Brain microvascular endothelial cell (primary cell): ENCODE measurements at places on chromosomes 1 and 21.

DNA sequence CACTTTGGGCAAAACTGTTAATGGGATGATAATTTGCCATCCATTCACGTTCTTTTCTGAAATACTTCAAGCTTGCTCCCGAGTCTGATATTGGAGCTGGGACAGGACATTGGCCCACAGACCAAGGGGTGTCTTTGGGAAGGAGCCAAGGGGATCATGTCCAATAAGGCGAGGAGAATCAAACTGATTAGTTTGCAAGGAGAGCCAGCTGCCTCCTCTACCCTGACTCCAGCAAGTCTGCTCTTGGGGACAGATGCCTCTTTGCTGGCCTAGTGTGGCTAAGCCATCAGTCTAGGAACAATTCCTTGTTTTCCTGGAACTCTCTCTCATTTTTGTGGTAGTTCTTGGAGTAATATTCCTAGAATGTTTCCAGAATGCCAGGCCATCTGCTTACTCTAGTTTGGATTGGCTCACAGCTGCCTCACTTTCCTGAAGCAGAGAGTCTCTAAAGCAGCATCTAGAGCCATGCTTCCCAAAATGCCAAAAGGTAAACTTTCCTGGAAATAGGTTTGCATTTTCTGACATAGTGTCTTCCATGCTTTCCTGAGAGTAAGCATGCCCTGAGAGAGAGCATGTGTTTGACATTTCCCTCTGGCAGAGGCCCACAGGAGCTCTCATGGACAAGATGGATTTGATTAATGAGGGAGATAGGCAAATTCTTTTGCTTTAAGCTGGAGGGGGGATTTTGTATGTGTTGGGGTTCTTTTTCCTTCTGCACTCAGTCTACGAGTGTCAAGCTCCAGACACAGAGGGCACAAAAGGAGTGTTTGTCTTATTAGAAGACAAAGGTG lies 145.6 kb downstream of the GDAP2 start:
- no peak for DNase-seq

- no peak for DNase-seq
Measured at GRCh38 chr1:41716188-41717130, 202.3 kb downstream of the HIVEP3 start.

DNA sequence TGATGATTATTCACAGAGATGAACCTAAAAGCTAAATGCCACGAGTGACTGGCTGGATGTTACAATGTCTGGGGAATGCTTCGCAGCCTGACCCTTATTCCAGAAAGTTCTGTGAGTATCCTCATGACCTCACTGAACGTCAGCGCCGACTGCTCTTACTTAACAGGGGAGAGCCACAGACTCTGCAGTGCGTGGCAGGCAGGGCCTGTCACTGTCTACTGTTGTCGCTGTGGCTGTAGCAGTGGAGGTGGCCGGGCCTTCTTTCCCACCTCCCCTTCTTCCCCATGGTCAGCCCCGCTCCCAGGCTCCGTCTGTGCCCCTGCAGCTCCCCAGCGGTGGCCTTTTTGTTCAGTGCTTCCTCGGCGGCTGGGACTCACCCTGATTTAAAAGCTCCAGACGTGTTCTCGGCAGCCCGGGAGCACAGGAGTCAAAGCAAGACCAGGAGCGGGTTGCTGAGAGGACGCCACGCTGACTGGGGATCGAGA lies 52.2 kb upstream of the TARBP1 start:
- DNase-seq: peak; percentile 65

DNA sequence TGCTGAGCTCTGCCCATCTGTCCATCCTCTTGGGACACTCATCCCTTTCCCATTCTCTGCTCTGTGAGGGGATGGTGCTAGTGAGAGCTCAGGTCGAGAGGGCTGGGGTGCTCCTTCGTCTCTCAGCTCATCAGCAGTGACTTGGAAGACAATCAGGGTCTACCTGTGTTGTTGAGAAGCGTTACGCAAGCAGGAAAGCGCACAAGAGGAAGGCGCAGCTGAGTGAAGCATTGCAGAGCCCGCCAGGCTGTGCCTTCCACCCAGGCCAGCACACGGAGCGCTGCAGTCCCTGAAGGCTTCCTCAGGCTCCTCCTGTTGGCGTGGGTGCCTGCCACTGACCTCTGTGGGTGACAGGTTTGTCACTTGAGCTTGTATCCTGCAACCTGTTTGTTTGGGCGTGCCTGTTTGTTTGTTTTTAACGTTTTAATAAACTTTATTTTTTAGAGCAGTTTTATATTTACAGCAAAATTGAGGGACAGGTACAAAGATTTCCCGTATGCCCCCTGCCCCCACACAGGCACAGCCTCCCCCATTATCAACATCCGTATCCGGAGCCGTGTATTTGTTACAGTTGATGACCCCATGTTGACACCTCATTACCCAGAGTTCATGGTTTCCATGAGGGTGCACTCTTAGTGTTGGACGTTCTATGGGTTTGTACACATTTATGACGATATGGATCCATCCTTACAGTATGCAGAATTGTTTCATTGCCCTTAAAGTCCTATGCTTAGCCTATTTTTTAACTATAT lies 36.7 kb downstream of the ADARB1 start:
- DNase-seq: no peak

GRCh38 chr1:182029002-182029378 lies 32.5 kb downstream of the ZNF648 start:
- no peak for DNase-seq

GRCh38 chr1:108925920-108926319 lies 37.4 kb downstream of the CLCC1 start:
- DNase-seq: no peak

DNA sequence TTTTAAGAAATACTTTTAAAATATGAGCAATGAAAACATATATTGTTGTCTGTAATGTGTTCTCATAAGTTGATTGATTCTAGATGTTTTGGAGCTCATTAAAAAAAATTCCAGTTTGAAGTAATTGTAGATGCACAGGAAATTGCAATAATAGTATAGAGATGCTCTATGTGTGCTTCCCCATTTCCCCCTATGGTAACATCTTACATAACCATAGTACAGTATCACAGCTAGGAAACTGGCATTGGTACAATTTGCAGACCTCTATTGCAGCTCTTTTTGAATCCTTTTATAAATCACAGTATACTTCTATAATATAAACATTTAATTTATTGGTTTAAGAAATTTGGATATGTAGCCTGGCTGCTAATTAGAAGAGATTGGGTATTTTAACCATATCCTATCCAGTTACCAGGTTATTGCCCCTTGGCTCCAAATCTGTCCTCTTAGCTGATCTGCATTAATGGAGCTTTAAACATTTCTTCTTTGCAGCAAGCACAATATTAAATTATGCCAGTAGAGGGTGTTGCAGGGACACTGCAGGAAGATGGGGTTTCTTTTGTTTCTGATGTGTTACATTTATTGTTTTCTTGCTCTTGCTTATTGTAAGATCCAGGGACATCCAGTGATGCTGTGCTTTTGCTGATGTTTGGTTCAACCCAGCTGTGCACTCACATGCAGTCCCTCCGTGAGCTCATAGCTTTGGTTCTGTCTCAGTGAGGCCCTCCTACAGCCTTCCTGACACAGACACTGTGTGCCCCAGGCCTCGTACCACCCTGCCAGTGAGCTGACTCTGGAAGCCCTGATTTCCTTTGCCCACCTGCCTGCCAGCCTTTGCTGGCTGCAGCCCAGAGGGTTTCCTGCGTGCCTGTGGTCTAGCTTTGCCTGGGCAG lies 103.3 kb downstream of the RABGAP1L start:
- peak; percentile 31 for DNase-seq

DNA sequence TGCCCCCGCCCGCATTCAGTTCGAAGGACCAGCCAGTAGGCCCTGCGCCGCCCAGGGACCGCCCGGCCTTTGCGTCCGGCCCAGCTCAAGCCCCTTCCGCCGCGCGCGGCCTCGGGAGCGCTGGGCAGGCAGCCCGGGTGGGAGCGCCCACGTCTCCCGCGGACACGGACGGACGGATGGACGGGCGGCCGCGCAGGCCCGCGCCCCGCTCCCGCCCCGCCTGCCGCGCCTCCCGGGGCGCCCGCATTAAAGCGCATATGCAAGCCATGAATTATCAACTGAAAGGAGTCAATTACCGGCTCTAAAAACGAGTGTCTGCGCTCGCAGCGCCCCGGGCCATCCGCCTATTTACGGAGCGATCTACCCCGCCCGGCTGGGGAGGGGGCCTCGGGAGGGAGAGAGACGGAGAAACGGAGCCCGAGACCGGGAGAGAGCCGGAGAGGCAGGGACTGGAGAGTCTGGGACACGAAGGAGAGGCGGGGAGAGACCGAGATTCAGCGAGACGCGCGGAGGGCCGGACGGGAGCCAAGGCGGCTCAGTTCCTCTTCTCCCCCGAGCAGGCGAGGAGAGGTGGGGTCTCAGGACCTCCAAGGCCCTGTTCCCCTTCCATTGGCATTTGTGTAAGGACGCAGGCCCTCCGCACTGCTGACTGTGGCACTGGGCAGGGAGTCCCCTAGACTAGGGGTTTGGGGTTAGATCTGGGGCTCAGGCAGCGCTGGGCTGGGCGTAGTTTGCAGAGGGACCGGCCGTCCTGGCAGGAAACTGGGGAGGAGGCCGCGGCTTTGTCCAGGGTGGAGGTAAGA lies 41.3 kb upstream of the DMBX1 start:
- DNase-seq: no peak

DNA sequence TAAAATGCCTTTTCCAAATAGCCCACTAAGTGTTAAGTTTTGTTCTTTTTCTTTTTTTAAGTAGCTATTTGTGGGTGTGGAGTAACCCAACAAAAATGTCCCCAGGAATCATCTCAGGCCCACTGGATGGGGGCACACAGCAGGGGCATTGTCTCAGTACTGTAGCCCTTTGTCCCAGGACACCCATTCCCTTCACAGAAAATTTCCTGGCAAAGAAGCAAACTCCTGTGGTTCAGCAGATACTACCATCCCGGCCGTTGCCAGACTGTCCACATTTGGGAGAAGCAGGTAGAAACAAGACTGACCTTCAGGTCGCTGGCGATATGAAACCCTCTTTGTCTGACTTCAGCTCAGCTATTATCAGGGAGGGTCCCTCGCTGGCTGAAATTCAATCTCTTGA lies 23.7 kb upstream of the SRRM1 start:
- DNase-seq: no peak

DNA sequence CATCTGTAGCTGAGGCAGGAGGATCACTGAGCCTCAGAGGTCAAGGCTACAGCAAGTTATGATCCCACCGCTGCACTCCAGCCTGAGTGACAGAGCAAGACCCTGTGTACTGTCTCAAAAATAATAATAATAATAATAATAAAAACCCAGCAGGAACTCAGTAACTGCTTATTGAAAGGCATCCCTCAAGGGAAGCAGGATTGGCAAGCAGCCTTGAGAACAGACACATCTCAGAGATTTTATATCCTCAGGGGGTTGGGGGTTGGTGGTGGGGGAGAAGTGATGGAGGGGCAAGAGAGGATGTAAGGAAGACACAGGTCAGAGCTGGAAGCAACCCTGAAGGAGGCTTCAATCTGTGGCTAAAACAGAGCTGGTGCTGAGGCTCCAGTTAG lies 29.6 kb downstream of the GNB1 start:
- no peak for DNase-seq

DNA sequence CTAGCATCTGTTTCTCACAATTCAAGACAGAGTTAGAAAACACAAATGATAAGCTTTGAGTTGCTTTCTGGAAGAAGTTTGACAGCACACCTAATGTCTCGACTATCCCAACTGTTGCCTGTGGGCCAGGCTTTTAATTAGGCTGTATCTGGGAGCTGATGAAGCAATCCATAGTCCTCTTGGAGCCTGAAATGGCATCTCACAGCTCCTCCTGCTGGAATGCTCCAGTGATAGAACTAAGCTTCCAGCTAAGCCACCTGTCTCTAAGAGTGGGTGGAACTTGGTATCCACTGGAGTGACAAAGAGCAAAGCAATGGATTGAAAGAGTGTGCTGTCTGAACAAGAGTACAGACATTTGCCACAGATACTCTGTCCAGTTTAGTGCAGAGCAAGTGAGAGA lies 605.3 kb upstream of the NR5A2 start:
- DNase-seq: peak; percentile 44

GRCh38 chr1:93433407-93433961 lies 14.4 kb upstream of the FNBP1L start:
- DNase-seq: no peak

DNA sequence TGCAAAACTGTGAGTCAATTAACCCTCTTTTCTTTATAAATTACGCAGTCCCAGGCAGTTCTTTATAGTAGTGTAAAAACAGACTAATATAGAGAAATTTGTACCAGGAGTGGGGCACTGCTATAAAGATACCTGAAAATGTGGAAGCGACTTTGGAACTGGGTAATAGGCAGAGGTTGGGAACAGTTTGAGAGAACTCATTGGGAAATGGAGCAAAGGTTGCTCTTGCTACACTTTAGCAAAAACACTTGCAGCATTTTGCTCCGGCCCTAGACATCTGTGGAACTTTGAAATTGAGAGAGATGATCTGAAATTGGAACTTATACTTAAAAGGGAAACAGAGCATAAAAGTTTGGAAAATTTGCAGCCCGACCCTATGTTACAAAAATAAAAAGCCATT lies 810.9 kb downstream of the LTN1 start:
- no peak for DNase-seq

DNA sequence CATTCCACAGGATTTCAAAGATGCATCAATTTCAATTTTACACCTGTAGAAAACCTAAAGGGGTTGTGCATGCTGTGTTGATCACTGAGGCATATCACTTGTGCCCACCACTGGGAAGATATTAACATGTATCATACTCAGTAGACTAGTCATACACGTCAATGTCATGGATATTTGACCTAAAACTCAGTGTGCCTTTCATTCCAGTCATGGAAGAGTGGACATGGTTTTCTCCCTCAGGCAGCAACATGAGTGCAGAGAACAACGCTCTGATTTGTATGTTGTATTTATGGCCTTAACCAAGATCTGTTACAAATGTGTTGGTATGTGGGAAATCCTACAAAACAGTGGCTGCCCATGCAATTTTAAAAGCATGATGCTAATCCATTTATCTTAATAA lies 6.1 kb upstream of the C1orf53 start:
- no peak for DNase-seq
